C1 segment of cervical spinal cord (tissue), 14 donors: ENCODE measurements at places on chromosomes 7 and 10.

- no peak for DNase-seq
Measured at GRCh38 chr7:46197785-46198540, 276.9 kb upstream of the IGFBP3 start.

GRCh38 chr7:72435925-72436480 is 23.9 kb upstream of the CALN1 start:
- no peak for DNase-seq

GRCh38 chr7:138854115-138854645 is 56.2 kb upstream of the ATP6V0A4 start:
- DNase-seq = no peak

DNA sequence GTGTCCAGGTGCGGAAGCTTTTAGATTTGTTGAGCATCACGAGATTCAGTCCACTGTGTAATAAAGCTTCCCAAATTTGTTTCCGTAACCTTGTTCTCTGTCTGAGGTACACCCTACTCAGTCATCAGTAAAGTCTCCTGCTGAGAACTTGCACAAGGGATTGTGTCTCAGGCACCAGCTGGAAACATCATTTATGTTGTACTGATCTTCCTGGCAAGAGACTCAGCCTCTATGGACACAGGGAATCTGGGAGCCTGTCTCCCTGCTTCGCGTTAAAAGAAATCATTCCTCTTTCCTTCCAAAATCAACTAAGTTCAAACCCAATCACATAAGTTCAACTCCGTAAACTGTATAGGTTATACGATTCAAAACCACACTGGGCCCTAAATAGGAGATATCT is 336.8 kb downstream of the GPR37 start:
- DNase-seq = no peak

DNA sequence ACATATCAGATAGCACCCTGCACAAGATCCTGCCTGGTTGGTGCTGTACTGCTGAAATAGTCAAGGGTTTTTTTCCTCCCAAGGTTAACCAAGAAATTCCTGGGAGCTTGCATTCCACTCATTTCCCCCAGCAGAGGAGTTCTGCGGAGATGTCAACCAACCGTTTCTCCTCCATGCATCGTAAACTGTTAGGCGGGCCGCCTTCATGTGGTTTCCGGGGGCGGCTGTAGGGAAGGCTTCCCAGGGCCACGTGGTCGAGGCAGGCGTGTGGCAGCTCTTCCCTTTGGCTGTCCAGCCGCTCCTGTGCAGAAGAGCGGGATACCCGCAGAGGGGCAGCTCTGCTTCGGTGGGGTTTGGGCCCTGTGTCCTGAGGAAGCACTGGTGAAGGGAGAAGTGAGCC is 113.7 kb downstream of the RGS10 start:
- DNase-seq = no peak
